DMS79 treated with DMSO at 0.1 percent for 48 hours (cell line): ENCODE measurements at places on chromosomes 2 and 18.

DNA sequence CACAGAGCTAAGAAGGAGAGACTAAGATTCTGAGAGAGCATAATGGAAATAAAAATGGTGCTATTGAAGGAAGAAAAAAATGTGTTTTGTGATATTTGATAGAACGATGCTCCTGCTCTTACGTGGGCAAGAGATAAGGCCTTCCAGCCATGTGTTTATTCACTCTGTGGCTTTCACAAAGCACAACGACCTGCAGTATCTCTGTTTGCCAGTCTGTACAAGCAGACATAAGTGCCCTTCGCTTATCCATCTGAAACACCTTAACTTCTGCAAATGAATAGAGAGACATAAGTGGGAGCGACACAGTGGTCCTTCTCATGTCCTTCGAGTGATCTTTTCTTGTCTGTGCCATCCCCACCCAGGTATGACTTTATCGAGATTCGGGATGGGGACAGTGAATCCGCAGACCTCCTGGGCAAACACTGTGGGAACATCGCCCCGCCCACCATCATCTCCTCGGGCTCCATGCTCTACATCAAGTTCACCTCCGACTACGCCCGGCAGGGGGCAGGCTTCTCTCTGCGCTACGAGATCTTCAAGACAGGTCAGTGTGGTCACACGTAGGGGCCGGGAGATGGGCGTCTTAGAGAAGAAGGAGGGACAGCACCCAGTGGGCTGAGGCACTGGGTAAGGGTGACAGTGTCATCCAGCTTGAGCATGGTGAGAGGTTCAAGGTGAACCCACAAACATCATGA is 33.7 kb downstream of the NRP2 start:
- no peak for DNase-seq

- DNase-seq: no peak
Measured at GRCh38 chr2:171564463-171564862, 42.2 kb downstream of the CYBRD1 start.

DNA sequence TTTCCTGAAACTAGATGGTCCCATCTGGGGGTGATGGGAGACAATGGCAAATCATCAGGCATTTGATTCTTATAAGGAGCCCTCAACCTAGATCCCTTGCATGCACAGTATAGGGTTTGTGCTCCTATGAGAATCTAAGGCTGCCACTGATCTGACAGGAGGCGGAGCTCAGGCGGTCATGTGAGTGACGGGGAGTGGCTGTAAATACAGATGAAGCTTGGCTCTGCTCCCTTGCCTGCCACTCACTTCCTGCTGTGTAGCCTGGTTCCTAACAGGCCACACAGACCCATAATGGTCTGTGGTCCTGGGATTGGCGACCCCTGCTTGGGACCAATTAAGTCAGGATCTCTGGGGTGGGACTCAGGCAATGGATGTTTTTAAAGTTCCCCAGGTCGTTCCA is 293.4 kb downstream of the ZNF521 start:
- DNase-seq: peak; percentile 7

- DNase-seq: no peak
Measured at GRCh38 chr2:228771315-228771714, 499.8 kb downstream of the PID1 start.

DNA sequence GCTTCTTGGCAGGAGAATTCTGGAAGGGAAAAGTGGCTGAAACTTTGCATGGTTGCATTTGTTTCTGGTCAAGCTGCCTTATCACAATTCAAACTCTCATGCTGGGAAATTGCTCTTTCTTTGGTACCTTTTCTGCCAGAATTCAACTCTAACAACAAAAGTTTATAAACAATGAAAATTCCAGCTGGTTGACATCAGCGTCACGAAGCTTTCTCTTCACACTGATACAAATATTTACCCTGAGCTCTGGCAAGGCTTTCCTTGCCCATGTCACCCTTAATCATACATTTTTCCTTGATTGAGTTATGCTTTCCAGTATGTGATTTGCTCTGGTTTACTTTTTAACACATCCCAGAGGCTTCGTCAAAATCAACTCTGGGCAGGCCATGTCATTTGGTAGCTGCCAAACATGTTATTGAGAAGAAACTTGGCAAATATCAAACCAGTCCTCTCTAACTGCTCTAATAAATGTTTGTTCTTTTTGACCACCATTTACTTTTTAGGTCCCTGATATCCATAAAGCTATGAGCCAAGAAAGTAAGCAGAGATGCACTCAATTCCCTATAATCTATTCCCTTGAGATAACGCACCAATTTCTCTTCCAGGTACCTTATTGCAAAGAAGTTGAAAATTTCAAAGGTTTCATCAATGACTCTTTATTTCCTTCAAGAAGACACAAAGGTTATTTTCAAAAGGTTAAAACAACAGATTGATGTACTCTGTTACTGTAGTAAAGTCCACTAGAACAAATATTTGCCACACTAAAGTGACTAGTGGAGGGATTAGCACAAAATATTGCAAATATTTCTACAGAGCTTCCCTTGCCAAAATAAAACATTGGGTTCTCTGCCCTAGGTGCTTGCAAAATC is 1241.1 kb upstream of the ZEB2 start:
- no peak for DNase-seq

GRCh38 chr2:172113617-172114016 is 10.9 kb upstream of the DLX2 start:
- DNase-seq: peak; percentile 11

- DNase-seq: no peak
Measured at GRCh38 chr2:145750612-145751011, 1230.7 kb upstream of the ZEB2 start.

DNA sequence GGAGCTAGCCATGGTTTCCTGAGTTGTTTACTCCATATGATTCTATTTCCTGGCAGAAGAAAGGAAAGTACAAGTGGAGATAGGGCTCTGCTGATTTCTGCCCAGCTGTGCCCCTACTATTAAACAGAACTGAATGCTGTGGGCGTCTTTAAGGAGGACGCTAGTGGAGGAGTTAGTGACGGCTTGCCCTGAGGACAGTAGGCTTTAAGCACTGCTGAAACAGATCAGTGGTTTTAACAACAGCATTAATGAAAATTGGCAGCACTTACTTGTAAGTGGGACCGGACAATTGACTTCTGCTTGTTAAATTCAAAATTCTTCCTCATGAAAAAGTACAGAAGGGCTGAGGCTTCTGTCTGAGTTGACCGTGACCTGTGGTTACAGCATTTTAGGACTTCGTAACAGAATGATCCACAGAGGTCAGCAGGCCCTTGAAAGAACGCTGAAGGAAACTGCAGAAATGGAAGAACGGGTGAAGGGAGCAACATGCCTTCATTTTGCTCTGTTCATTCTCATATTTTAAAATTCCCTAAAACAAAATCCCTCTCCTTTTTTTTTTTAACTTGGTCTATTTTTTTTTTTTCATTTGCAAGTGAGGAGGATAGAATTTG is 80.6 kb upstream of the CCDC195 start:
- DNase-seq: peak; percentile 8

- DNase-seq: no peak
Measured at GRCh38 chr2:224086226-224086914, 47.3 kb upstream of the SERPINE2 start.

- DNase-seq: no peak
Measured at GRCh38 chr2:111620281-111620680, 263.7 kb downstream of the ANAPC1 start.

GRCh38 chr18:40437517-40437916 is 1517.5 kb upstream of the PIK3C3 start:
- DNase-seq: no peak

GRCh38 chr2:109139865-109140396 is 10.9 kb downstream of the SH3RF3 start:
- no peak for DNase-seq

DNA sequence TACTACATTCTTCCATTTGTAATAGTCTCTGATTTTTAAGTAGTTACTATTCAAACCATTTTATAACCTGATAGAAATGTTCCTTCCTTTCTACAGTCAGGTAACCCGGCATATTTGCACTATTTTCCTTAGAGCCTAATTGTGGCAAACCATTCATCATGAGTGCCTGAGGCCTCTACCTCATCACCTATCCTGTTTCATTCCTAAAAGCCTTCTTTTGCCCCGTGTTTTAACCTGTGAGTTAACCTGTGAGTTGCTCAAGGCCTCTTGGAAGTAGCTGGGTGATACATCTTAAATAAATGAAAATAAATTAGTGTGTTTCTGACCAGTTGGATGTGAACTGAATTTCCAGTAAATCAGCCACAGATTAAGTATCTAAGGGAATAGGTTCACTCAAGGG is 6.5 kb upstream of the KLHL29 start:
- no peak for DNase-seq

GRCh38 chr18:63233334-63233733 is 86.2 kb downstream of the BCL2 start:
- DNase-seq: no peak

- DNase-seq: no peak
Measured at GRCh38 chr18:38759457-38759856, 1193.9 kb upstream of the CELF4 start.

DNA sequence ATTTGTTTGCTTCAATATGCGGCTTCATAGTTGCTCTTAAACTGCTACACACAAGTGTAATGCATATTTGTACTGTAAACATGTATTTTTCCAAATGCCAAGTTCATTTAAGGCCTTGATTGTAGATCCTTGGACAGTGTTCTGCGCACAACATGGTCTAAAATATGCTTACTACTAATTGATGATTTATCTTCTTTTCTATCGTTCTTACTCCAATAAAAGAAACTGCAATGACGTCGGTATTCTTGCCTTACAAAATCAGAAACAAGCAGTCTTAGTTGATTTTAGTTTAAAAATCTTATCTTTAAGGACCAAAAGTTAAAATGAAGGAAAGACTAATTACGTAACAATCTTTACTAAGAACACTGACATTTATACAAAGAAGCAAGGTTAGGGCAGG is 224.3 kb upstream of the SMAD7 start:
- no peak for DNase-seq

DNA sequence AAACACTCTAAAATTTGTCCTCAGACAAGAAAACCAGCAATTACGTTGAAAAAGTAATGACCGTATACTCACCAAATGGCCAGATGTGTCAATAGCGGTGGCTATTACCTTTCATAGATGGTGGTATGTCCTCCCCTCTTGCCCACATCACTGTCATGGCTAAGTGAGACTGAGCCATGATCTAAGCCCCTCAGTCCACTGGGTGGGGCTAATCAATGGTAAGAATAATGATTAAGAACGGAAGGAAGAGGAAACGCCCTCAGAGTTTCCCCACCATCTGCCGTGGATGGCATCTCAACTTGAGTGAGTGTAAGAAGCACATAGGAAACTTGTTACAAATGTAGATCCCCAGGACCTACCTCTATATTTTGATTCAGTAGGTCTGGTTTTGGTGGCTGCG is 65.8 kb upstream of the EFEMP1 start:
- DNase-seq: no peak

GRCh38 chr2:167292430-167293171 is 404.3 kb downstream of the XIRP2 start:
- peak; percentile 82 for DNase-seq

DNA sequence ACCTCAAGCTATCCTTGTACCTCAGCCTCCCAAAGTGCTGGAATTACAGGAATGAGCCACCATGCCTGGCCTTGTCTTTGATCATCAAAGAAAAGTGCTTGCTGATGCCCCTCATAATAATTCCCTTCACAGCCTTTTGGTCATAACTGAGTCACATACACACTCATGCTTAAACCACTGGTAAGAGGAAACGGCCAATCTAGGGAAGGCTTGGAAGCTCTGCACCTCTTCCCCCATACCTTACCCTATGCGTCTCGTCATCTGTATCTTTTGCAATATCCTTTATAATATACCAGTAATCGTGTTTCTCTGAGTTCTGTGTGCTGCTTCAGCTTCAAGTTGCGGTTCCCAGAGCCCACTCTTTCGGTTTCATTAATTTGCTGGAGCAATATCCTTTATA is 4.8 kb upstream of the RNF138 start:
- no peak for DNase-seq

GRCh38 chr2:108428286-108429009 is 20.6 kb upstream of the GCC2 start:
- DNase-seq: no peak

DNA sequence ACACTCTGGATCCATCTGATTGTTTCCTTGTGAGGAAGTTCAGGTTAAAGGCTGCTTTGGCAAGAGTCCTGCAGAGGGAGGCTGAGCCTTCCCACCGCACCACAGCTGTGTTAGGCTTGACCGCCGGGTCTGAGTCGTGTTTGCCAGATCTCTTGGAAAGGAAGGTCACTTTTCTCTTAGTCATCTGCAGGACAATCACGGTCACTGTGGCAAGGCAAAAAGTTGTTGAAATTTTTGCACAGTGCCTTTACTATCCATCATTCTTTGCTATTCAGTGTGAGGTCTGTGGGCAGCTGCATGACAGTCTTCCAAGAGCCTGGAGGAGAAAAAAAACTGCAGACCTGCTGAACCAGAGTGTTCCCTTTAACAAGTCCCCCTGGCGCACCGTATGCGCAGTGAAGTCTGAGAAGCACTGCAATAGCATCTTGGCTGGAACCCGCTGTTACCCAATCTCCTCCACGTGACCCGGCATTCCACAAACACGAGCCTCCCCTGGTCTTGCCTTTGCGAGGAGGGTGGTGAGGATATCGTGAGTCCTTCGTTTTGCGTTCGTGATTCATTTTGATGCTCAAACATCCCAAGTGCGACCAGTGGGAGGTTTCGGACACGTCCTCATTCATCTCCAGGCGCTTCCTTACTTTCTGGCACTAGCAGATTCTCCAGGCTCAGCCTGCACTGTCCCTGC is 23.0 kb downstream of the BIN1 start:
- DNase-seq: no peak

GRCh38 chr2:70081221-70081620 is 6.1 kb upstream of the PCBP1 start:
- no peak for DNase-seq

DNA sequence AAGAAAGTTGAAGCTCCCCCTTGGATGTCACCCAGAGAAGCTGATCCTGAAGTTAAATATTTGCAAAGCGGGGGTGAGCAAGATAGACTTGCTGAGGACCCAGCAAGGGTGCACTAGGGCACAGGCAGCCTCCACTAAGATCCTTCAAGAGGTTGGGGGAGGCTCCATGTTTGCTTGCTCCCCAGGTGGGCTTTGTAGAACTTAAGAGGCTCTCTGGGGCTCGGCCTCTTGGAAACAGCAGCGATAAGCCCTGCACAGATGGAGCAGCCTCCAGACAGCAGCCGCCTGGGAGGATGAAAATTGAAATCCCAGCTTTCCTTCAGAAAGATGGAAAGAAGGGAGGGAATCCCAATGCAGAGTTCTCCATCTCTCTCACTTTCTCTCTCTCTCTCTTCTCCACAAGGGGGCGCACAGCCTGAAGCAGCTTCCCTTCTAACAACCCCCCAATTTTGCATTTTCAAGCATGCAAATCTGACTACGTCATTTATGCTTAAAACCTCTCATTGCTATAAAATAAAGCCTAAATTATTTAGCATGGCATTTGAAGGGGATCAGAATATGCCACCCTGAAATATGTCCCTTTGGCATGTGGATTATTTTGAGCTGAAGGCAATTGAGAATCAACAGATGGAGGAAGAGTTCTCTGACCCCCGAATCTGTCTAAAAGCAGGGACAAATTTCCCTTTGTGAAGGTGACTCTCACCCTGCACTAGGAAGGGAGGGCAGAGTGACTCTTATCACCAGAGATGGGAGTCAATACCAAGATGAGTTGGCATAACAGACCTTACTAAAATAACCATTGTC is 185.7 kb upstream of the KLHL29 start:
- no peak for DNase-seq

GRCh38 chr2:105697781-105698449 is 46.8 kb upstream of the NCK2 start:
- no peak for DNase-seq
